ENCODE measurements at places on chromosomes 13 and 19.

- no peak for DNase-seq
Observed at GRCh38 chr13:82062772-82063171, 1721.8 kb upstream of the SPRY2 start.

GRCh38 chr13:23695711-23696464 lies 125.7 kb downstream of the TNFRSF19 start:
- DNase-seq: no peak

DNA sequence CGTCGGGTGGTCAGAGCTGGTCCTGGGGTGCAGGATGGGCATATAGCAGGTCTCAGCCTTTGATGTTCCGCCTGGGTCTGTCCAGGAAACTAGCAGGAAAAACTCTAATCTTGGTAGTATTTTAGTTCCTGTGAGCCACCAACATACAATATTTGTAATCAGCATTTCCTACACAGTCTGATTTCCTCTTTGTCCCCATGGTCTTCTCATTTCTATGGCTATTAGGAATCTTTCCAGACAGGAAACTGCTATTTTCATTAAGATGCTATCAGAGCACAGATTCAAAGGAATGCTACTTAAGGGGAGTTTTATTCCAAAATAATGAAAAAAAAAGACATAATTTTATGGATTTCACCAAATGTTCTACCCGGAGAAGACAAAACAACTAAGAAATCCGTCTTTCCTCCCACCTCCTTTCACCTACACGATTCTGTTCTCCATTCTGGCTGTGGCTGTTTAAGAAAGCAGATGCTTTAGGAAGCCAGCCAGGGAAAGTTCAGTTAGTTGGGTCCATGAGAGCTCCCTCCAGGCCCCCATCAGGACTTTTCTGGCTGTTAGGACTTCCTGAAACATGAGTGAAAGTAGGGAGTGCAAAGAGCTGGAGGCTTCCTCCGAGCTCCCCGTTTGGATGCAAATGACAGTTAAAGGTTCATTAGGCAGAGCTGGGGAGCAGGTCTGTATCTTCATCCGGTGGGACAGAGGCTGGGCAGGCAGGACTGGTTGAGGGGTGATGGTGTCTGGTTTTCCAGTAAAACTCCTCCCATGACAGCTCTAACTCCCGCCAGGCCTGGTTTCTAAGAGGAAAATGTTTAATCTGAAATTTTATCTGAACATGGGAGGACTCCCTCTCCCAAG lies 36.3 kb downstream of the SHISA2 start:
- no peak for DNase-seq

GRCh38 chr19:39502640-39503417 lies 4.1 kb downstream of the DLL3 start:
- no peak for DNase-seq

DNA sequence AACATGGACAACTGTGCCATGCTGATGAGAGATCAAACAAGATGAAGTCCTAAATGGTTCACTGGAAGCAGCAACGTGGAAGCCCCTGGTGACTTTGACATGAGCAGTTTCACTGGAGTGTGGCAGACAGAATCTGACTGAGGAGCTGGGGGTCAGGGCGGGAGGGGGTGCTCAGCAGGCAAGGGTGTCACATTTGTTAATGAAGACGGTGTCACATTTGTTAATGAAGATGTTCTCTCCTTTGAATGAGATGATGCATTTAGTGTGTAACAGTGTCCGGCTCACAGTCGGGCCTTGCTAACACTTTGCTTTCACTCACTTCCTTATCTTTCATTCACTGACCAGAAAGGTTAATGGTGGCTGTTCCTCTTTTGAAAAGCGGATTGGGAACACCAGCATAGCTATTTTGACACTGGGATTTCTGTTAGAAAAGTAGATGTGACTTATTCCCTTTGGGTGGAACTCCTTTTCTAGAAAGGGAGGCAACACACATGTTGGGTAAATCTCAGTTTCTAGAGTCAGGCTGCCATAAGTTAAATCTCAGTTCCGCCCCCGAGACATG lies 693.7 kb downstream of the UQCRFS1 start:
- no peak for DNase-seq

DNA sequence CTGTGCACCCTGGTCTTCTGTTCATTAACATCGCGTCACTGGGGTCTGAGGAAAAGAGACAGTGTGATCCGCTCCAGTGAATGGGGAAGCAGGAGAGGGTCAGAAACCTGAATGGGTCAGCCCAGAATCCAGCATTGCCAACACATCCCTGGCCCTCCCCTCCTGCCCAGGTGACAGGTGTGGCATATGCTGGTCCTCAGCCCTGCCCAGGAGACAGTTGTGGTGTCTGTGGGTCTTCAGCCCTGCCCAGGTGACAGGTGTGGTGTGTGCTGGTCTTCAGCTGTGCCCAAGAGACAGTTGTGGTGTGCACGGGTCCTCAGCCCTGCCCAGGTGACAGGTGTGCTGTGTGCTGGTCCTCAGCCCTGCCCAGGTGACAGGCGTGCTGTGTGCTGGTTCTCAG lies 8.0 kb downstream of the TFDP1 start:
- DNase-seq: no peak

GRCh38 chr19:926589-927350 lies 935 bp downstream of the ARID3A start:
- peak; percentile 81 for DNase-seq

DNA sequence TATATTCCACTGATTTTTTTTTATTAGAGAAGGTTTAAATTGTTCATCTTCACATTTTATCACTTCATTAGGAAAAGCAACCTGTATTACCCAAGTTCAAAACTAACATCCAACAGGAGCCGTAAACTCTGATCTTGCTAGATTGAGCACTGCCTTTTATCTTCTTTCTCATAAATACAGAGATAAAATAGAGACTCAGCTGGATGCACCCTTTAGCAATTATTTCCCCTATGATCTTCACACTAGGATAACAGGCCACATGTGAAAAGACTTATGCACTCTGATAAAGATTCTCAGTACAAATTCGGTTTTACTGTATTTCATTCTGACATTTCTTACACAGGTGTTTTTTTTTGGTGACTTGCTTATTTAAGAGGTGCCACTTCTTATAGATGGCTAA lies 2438.2 kb upstream of the PCDH20 start:
- no peak for DNase-seq

GRCh38 chr13:97116754-97117153 lies 105.4 kb upstream of the MBNL2 start:
- DNase-seq: no peak

All from AML-193 (cell line).